Activated T-cell treated with anti-CD3 and anti-CD28 coated beads, Interleukin-2, amount 50 U/mL, for 24 hours (primary cell): ENCODE measurements at places on chromosomes 2 and 18.
A peak's percentile ranks its signal among the peaks of the same experiment; 100 is the strongest.

- DNase-seq, result no peak
These were observed 176.1 kb downstream of the TMEM18 start for GRCh38 chr2:501130-501529.

DNA sequence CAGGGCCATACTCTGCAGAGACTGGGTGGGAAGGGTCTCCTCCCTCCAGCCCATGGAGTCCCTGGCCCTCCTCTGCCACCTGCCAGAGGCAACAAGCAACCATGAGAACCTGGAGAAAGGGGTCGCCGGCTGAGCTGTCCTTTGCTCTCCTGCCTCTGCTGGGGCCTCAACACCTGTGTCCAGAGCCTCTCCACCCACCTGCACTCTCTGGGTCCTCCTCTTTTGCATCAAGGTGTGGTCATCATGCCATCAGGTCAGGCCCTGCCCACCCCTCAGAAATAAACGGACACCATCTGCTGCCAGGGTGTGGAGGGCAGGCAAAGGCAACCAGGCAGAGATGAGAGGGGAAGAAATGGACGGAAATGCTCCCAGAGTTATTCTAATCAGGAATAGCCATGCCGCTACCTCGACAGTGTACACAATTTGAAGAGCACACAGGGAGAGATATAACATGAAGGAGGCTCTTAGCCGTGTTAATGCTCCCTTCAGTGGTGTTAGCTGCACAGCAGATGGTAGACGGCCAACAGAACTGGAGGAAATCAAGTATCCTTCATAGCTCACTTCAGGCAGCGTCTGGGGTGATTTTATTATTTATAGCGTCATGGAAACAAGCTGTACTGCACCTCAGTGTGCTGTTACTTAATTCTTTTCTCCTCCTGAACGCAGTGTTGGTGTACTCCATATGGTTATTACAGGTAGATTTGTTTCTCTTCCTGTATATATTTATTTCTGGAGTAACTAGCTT is 247.9 kb downstream of the TSN start:
- no peak for DNase-seq

GRCh38 chr2:132871831-132872230 is 201.8 kb upstream of the LYPD1 start:
- no peak for DNase-seq

DNA sequence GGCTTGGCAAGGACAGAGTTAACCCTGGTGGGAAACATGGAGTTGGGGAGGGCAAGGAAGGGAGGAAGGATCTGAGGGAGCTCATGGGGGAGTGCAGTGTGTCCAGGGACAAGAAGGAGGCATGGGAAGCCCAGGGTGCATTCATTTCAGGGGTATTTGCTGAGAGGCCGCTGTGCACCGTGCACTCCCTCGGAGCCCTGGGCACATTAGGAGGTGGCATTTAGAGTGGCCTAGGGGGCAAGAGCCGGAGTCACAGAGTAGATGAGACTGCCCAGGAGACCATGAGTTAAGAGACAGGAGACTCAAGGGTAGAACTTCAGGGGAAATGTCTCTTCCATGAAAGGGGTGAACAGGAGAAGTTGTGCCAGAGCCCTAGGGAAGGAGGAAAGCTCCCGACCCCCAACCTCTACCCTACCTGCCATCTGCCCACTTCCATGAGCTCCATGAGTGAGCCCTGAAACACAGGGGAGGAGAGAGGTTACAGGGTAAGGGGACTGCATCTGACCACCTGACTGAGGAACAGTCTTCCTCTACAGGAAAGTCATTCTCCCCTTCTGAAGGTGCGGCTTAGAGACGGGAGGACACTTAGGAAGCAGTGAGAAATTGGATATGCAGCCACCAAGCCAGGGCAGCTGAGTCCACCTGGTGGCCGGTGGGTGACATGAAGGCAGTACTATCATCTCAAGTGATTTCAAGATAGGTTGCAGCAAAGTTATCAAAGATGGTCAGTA is 58.5 kb upstream of the COPS8 start:
- DNase-seq, result peak; percentile 43

- DNase-seq, result no peak
These were observed at the start of gene SLC4A5 for GRCh38 chr2:74343316-74343715. Gene SLC4A5, minus strand, starts transcription at chr2:74343416. Its CDS starts 28,393 bp downstream, at chr2:74315023.

- peak; percentile 82 for DNase-seq
These were observed 46.9 kb upstream of the USP14 start for GRCh38 chr18:111306-112014.

DNA sequence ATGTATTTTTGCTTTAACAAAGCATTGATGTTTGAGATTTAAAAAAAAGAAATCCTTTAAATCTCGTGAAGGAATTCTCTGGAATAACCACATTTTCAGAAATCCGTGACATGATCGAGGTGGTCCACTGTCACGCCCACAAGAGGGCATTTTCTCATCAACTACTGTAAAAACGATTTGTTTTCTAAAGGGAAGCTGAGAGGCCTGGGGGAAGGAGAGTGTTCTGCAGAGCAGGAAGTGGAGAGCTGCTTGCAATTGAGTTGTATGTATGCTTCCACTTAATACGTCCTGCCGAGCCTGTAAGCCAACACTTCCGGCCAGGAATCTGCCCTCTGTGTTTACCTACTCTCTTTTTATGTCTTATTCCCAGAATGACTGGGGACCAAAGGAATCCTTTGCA is 19.4 kb downstream of the KLHL29 start:
- no peak for DNase-seq

DNA sequence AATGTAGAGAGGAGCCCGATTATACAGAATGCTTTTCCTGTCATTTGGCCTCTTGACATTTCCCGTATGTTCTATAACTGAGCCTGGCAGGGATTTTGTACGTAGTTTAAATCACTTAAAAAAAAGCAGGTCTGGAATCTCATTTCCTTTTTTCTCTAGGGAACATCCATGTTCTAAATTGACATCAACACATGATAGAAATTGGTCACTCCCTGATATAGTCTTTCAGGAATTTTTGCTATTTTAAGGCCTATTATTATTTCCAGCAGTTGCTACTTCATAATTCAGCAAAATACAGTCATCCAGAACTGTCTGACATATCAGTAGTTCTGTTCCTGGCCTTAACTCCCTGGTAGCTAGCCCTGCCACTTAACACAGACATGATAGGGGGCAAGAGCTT is 565.7 kb upstream of the ZEB2 start:
- no peak for DNase-seq

DNA sequence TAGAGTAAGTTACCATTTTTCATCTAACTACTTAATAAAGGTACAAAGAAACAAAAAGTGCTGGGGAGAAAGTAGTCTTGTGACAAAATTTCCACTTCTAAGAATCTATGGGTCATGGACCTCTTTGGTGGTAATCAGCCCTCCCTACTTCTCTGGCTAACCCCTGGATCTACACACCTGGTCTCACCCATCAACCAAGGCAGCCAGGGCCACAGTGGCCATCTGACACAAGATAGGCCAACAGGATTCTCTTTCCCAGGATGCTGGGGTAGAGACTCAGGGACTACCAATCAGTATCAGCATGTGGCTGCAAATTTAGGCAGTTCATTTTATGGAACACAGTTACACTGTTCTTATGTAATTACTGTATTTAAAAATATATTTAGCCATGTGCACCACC is 17.8 kb downstream of the RNF149 start:
- DNase-seq, result no peak

DNA sequence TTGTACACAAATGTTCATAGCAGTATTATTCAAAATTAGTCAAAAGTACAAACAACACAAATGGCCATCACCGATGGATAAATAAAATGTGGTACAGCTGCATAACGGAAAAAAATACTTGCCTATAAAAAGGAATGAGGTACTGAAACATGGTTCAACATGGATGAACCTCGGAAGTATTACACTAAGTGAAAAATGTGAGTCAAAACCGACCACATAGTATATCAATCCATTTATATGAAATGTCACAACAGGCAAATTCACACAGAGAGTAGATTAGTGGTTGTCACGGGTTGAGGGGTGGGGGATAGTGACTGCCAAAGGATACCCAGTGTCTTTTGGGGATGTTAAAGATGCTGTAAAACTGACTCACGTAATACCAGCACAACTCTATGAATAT is 3.5 kb downstream of the SS18 start:
- DNase-seq, result no peak

- no peak for DNase-seq
These were observed 72.3 kb downstream of the MDH1 start for GRCh38 chr2:63661076-63661475.

DNA sequence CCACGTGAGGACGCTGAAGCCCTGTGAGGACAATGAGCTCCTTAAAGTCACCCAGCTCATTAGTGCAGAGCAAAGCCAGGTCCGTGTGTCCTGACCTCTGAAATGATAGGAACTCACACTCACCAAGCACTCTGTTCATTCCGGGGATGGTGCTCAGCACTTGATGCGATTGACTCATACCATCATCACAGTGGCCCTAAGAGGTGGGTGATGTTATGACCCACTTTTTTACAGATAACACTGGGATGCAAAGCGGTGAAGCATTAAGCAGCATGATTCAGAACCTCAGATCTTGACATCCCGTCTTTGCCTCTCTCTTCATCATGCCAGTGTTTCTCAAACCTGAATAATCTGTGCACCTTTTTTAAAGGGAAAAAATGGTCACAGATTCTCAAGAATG is 234.8 kb downstream of the ALPK2 start:
- no peak for DNase-seq

- DNase-seq, result no peak
These were observed 148.5 kb downstream of the INHBB start for GRCh38 chr2:120494446-120494845.

DNA sequence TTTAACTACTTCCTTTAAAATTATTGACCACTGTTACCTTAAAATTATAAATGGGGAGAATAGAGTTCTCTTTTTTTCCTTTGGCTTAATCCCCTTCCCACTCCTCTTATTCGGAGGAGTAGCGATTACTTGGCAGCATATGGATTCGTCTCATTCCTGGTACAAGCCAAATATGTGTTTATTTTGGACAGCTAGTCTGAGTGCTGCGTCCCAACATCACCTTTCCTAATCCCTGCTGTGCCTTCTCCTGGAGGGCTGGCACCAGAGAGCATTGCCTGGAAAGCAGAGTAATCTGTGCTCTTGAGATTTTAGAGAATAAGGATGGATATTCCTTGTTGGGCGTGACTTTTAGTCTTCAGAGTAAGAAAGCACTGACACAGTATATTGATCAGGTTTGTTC is 185.6 kb downstream of the AGAP1 start:
- DNase-seq, result no peak

DNA sequence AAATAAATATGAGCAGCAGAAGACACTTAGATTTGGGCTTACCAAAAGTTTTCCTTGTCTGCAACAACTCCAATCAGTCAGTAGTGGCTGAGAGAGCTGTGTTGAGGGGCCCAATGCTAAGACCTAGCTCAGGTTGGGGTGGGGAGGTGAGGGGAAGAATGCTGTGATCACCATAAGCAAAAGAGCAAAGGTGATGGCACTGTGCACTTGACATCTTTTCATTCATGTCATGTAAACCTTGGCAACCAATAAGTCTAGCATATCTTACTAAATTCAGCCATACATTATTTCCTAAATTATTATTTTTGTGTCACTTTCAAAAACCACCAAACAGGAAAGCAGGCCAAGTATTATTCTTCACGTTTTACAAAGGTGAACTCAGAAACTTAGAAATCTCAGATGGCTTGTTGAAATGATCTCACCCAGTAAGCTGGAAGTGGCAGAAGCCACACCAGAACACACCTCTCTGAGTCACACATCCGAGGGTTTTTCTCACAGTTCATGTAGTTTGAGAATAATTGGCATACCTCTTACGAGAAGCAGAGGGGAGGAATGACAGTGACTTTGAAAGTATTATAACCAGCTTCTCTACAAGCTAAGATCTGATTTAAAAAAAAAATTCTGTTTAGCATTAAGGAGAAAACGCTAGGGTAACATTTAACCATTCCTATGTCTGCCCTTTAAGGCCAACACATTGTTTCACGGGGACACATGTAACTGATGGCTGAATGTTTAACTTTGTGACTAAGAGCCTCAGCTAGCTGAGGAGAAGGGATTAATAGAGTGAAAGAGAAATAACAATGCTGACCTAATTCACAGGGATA is 43.3 kb upstream of the SETBP1 start:
- DNase-seq, result no peak

DNA sequence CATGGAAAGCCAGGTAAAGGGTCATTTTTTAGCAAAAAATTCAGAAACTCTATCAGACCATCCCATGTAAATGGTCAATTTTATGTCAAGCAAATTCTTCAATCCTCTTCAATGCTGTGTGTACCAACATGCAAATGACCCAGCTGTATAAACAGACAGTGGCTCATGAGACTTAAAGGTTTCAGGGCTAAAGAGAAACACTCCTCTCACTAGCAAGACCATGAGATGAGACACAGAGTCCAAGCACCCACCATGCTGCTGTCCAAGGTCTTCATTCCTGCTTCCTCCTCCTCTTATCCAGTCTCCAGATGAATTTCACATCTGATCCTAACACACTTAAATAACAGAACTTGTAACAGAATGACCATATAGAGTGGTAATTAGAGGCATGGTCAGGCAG is 30.8 kb upstream of the ONECUT2 start:
- no peak for DNase-seq

GRCh38 chr2:25651066-25651465 is 22.3 kb downstream of the DTNB start:
- no peak for DNase-seq

DNA sequence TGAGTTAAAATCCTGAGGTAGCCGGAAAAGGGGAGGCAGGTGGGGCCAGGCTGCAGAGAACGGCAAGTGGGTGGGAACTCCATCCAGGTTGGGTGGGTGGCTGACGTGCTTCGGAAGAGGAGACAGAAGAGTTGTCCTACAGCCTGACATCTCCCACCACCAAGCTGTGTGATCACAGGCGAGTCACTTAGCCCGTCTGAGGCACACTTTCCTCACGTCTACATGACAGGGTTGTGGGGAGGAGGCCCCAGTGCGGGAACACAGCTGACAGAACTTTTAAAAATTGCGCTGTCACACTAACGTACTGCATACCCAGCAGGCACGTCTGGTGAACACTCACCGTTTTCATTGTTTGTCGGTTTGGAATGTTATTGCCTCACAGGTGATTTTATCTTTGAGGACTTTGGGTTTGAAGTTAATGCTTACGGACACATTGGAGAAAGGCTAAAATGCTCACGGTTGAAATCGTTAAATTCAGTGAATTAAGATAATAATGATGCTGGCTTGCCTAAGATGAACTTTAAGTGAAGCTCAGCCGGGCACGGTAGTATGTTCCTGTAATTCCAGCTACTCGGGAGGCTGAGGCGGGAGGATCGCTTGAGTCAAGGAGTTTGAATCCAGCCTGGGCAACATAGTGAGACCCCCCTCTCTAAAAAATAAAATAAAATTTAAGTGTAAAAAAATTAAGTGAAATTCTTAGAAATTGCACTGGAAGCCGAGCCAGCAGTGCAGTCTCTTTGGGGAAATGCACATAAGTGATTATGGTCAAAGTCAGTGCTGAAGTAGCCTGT is 8.9 kb downstream of the EMILIN2 start:
- DNase-seq, result no peak

- DNase-seq, result no peak
These were observed 28.1 kb downstream of the SGPP2 start for GRCh38 chr2:222452422-222452950.

GRCh38 chr2:105803773-105804172 is 59.1 kb downstream of the NCK2 start:
- DNase-seq, result no peak
